ENCODE measurements at places on chromosomes 11 and 22. TPM values are rescaled to one million over a fixed set of nuclear protein-coding genes. Genes with fewer than 3 reads are reported as not detected.

The SCN3B gene
- total RNA-seq = 0.07 TPM

The MMP8 gene
- not detected for total RNA-seq

GRCh38 chr22:47600791-47601625 is 838.6 kb downstream of the TBC1D22A start:
- H3K27me3 ChIP-seq = peaks cover 18% of the 10 kb centered on the region
- no peak for DNase-seq
- no peak overlapping the region for H3K27ac ChIP-seq
- no peak overlapping the region for H3K4me3 ChIP-seq
- no peaks in the 10 kb centered on the region for H3K36me3 ChIP-seq
- no peaks in the 10 kb centered on the region for H3K4me1 ChIP-seq

- no peaks in the 10 kb centered on the region for H3K27me3 ChIP-seq
- no peak overlapping the region for H3K4me3 ChIP-seq
- H3K27ac ChIP-seq = no peak overlapping the region
- H3K36me3 ChIP-seq = 0 out of 2 replicates have a peak, but pooled peaks cover 1% of the 10 kb centered on the region
Measured at GRCh38 chr11:96045622-96046456, 121.9 kb upstream of the MTMR2 start.

DNA sequence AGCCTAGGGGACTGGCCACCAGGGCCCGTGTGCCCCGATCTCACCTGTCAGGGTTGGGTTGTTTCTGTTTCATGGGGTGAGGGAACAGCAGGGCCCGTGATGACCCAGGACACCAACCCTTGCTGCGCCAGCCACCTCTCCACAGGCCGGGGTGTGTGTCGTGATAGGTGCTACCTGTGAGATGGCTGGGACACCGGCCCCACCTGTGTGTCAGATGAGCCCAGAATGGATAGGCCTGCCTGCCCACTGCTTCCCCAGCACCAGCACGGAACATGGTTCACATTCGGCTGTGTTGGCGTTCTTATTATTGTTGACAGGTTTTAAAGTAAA is 7.1 kb downstream of the CLDN5 start:
- H3K4me3 ChIP-seq = no peak overlapping the region
- H3K27ac ChIP-seq = no peak overlapping the region
- DNase-seq = no peak
- no peaks in the 10 kb centered on the region for H3K4me1 ChIP-seq
- no peaks in the 10 kb centered on the region for H3K27me3 ChIP-seq
